ENCODE measurements at places on chromosomes 2 and 18. TPM values are rescaled to one million over a fixed set of nuclear protein-coding genes. Genes with fewer than 3 reads are reported as not detected.

The VWC2L gene
- not detected for total RNA-seq

The FEZ2 gene
- total RNA-seq: 15.2 TPM

The FAM228A gene
- total RNA-seq: 1.2 TPM

The DCAF17 gene
- 25.9 TPM for total RNA-seq

The CYS1 gene
- total RNA-seq: not detected

The SERPINB7 gene
- not detected for total RNA-seq

The ZNF396 gene
- 7.3 TPM for total RNA-seq

The THSD7B gene
- not detected for total RNA-seq

The KATNAL2 gene
- total RNA-seq: 2.2 TPM

The DNAJC5G gene
- total RNA-seq: not detected

The ITGB6 gene
- not detected for total RNA-seq

The ALPI gene
- not detected for total RNA-seq

The PLA2R1 gene
- not detected for total RNA-seq

The COMMD1 gene
- 18.9 TPM for total RNA-seq

The UGT1A3 gene
- not detected for total RNA-seq

The AQP4 gene
- total RNA-seq: not detected
